Omental fat pad (tissue), 4 donors: ENCODE measurements at places on chromosomes 2 and 18.

- no peak for DNase-seq
Observed at GRCh38 chr18:54069729-54070128, 154.7 kb downstream of the MBD2 start.

- no peak for DNase-seq
Observed at GRCh38 chr2:223882715-223883114, 45.3 kb upstream of the AP1S3 start.

- no peak for DNase-seq
Observed at GRCh38 chr2:79393806-79394484, 118.9 kb upstream of the CTNNA2 start.

- no peak for DNase-seq
Observed at GRCh38 chr18:73099759-73100158, 232.0 kb upstream of the NETO1 start.

GRCh38 chr18:26468931-26469340, 79.4 kb downstream of the KCTD1 start:
- no peak for DNase-seq

GRCh38 chr2:70921839-70922234, 13.9 kb upstream of the ATP6V1B1 start:
- DNase-seq, result no peak

- no peak for DNase-seq
Observed at GRCh38 chr2:239533569-239534316, 132.9 kb upstream of the HDAC4 start.

- DNase-seq, result no peak
Observed at GRCh38 chr2:152028182-152028862, 70.5 kb downstream of the CACNB4 start.

- no peak for DNase-seq
Observed at GRCh38 chr18:76098674-76099411, 396.2 kb downstream of the ZNF516 start.

- DNase-seq, result no peak
Observed at GRCh38 chr2:169329688-169330554, 32.4 kb downstream of the LRP2 start.

GRCh38 chr18:79926715-79927606, 24.5 kb downstream of the SLC66A2 start:
- peak; percentile 14 for DNase-seq

GRCh38 chr2:105334211-105334610, 3.1 kb upstream of the C2orf49 start:
- no peak for DNase-seq
